HuH-7.5 (cell line): ENCODE measurements at places on chromosomes 4 and X.

DNA sequence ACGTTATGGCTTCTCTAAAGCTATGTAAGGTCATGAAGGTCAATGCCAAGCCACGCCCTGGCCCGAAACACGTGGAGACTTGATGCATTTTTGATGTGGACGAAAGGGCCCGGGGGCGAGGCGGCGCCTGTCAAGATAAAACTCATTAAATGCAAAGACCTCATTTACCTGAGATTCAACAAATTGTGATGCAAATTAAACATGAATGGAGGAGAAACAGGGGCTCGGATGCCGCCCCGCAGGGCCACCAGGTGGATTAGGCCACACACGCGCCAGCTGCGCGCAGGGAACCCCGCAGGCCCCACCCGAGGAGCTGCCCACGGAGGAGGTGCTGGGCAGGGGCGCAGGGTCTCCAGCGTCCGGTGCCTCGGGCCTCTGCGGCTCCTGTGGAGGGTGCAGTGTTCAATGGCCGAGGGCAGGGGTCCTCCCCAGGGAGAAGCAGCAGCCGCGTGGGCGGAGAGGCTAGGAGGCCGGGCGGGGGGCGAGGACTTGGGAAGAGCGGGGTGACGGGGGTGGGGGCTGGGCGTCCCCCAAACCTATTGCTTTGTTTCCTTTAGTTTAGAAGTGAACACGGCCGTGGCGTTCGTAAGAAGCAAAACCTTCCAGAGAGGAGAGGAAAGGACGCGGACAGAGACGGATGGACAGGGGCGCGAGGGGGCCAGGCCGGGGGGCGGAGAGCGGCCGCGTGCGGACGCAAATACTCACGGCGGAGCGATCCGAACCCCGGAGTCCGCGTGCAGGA, 40.4 kb downstream of the CPLX1 start:
- no peak for DNase-seq

DNA sequence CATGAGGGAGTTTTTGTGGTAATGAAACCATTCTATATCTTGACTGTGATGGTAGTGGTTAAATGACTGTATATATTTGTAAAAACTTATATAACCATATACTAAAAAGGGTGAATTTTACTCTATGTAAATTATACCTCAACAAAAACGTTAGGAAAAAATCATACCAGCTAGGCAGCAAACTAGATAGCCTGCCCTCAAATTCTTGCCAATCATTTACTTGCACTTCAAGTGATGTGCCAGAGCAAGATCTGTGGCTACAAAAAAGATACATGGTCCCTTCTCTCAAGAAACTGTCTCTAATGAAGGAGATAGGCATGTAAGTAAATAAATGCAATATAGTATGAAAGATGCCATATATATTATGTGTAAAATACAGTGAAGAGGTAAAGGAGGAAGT, 10.0 kb upstream of the RNF128 start:
- no peak for DNase-seq

DNA sequence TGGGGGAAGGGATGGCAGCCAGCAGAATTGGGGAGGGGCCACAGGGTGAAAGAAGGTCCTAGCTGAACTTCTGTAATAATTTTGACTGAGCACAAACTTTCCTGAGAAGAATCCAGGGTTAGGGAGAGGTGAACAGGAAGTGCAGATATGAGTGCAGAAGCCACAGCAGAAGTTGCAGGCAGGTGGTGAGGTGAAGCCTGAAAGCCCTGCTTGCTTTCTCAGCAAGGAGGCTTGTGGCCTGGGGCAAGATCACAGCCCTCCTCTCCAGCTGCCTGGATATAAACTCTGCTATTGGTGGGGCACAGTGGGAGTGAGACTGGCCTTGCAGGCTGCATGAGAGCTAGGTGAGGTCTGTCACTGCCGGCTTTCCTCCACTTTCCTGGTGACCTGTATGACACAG, 44.1 kb upstream of the UPRT start:
- no peak for DNase-seq

DNA sequence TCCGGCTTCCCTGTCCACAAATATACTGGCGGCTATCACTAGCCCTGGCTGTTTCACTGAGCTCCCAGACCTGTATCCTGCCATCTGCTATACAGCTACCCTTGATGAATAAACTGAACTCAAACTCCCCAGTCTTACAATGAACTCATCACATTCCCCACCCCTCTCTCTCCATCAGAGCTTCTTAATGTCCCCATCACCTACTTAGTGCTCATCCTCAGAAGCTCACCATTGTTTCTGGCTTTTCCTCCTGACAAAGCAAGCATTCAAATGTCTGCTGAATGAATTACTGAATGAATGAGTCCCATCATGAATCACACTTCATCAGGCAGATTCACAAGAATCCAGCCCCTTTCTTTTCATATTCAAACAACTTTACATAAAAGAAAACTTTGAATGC, 5.7 kb upstream of the DGAT2L6 start:
- no peak for DNase-seq

- DNase-seq, result no peak
Observed at GRCh38 chrX:71637253-71637618, 18.9 kb upstream of the CXCR3 start.

- no peak for DNase-seq
Observed at GRCh38 chrX:27735914-27736313, 71.9 kb upstream of the MAGEB10 start.

DNA sequence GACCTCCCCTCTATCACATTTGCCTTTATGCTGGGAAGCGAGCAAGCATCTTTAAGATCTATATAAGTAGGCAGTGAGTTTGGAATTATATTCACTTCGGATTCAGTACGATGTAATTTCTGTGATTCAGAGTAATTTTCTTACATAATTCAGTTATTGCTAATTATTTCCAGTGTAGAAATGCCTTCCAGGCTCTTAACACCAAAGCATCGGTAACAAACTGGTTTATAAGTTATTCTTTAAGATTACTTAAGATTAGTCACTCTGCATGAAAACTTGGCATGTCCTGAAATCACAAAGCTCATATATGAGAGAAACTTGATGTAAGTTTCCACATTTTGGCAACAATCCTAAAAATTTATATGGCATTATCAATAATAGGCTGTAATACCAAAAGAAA, 120.8 kb downstream of the ADAMTS3 start:
- no peak for DNase-seq

GRCh38 chr4:177119021-177119471, 190.6 kb upstream of the NEIL3 start:
- DNase-seq, result no peak

GRCh38 chr4:8461086-8461485, 20.5 kb downstream of the TRMT44 start:
- no peak for DNase-seq

GRCh38 chrX:137172317-137172948, 138.6 kb upstream of the GPR101 start:
- DNase-seq, result no peak

- peak; percentile 58 for DNase-seq
Observed at GRCh38 chrX:9995855-9996339, 28.7 kb downstream of the CLDN34 start.

DNA sequence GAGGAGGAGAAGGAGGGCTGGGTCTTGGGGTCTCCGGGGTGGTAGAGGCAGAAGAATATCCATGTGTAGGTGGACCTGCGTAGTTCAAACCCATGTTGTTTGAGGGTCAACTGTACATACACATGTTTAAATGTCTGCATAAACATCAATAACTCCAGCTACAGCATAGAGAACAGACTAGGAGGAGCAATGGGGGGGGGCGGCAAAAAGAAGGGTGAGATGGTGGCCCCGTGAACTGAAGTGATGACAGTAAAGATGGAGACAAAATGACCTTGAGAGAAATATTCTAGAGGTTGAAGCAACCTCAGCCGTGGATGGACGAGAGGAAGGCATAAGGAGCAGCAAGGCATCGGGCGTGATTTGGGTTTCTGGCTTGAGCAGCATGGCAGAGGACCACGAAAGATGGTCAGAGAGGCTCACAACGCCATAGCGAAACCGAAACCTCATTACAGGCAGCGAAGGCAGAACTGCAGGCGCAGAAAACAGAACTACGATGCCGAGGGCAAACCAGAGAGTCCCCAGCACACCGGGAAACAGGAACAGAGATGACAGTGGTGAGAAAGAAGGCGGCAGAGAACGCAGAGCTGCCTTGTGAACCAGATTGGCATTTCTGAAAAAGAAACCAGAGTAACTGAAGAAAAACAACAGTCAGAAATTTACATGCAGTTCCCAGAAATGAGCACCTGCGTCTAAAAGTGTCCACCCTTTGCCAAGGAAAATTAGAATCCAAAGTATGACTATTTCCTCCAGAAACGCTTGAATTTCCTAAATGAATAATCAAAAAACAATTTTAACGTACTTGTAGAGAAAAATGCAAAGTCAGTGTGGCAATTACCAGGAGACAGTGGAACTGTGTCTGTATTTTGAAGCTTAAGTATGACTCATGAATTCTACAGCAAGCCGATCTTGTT, 50.3 kb upstream of the ENPP6 start:
- no peak for DNase-seq

DNA sequence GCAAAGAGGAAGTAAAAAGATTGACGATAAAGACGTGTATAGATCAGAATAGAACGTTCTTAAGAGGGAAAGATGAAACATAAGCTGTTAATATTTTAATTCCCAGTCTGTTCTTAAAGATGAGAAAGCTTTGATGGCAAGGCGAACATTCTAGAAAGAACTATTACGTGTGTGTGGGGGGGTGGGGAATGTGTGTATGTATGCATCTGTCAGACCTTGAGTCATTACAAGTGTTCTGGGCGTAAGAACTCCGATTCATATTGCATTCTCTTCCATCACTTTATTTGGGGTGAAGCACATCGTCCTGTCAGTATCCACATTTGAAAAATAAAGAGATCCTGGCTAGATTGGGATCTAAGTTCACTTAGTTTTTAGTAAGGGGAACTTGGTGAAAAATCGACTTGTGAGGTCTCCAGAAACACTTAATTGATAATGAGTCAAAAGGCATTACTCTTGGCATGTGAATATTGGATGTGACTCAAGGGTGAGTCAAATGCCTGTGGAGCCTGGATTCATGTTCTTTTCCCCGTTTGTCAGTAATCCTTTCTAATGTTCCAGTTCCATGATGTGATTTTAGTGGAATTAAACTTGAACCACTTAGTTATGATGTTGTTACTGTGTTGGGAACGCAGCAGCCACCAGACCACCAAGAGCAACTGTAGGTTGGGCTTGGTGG, 3.1 kb downstream of the SMS start:
- DNase-seq, result no peak

- no peak for DNase-seq
Observed at GRCh38 chr4:145909773-145910172, 28.9 kb downstream of the ZNF827 start.

DNA sequence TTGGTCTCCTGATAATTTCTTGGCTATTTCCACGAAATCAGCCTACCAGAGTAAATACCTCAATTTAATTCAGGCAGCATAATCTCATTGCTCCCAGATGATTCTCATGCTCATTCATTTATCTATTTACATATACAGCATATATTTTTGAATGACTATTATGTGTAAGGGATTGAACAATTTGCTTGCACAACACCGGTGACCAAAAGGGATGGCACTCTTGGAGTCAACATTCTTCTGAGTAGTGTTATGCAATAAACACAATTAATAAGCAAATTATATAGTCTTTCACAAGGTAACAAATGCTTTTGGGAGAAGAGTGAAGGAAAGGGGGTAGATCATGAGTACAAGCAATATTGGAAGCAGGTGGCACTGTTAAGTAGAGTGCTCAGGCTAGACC, 1015.3 kb downstream of the ARAP2 start:
- no peak for DNase-seq

DNA sequence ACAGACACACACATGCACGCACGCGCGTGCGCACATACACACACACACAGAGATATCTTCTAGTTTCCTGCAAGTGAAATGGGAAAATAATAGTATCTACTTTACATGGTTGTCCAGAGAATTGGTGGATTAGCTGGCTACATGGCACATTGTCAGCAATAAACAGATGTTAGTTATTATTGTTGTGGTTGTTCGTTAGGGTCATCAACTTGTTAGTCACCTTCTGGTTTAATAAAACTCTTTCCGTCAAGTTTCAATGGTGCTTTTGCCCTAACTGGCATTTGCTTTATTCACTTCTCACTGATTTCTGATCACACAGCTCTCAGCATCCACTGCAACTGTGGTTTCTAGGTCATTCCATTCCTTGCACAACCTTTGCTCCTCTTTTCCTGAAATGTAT, 25.4 kb upstream of the RASL11B start:
- DNase-seq, result no peak

- no peak for DNase-seq
Observed at GRCh38 chrX:134075894-134076718, 90.7 kb upstream of the GPC3 start.

DNA sequence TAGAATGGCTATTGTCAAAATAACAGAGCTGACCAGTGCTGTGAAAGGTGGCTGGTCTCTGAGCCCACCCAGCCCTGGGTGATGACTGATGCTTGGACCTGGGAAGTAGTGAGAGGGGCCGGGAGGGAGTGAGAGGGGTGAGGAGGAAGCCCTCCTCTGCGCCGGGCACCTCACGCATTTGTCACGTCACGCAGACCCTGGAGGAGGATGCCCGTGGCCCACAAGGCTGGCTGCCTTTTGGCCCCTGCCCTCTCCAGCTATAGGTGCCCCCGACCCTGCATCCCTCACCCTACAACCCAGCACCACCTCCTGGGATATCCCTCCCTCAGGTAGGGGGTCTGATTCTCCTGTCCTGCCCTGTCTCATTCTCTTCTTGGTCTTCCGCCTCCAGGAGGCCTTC, 207.4 kb downstream of the AFAP1 start:
- DNase-seq, result no peak

GRCh38 chr4:173537613-173538147, 7.7 kb upstream of the HAND2 start:
- no peak for DNase-seq
